T-helper 17 cell (primary cell): ENCODE measurements at places on chromosomes 7 and 10. TPM values are rescaled to one million over a fixed set of nuclear protein-coding genes. Genes with fewer than 3 reads are reported as not detected.

DNA sequence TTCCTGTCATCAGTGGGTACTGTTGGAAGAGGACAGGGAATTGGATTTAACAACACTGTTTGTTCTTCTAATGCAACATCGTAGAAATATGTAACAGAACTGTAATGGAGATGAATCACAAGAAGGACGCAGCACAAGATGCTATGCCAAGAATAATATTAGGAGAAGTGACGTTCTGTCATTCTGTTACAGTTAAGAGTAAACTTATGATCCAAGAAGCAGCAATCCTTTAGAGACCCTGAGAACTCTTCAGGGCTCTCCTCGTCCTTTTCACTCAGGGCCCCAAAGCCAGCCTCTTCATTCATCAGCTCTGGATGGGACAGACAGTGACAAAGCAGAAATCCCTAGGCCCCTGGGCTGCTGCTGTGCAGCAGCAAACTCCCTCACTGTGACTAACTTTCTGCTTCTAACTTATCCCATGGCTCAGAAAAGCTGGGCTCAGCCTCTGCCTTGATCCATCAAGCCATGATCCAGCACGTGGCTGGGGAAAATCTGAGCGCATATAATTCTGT, 8.7 kb upstream of the IL6 start:
- H3K27ac ChIP-seq, result no peak overlapping the region
- no peak overlapping the region for H3K4me3 ChIP-seq
- no peak for DNase-seq
- peaks cover 25% of the 10 kb centered on the region for H3K27me3 ChIP-seq

DNA sequence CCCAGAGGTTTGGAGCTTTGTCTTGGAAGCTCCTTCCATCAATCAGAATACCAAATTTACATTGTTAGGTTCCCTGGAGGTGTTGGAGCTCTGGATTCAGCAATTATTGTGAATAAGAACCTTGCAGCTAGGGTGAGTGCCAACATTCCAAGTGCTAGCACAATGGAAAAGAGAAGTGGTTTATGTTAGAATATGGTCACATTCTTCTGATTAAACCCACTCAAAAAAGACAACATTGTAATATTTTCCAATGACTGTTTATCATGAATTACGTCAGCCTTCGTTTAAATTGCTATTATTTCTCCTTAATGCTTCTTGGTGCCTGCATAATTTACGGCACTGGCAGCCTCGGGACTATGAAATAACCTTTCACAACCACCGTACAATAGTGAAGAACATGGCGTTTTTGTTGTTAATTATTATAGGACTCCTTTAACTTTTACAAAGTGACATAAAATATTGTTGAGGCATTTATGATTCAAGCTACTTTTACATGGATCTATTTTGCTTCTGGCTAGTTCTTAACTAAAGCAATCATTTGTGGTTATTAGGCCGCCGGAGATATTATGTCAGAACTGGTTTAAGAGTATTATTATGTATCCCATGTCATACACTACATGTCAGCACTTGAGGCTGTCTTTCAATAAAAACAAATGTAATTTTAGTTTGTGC, 117.7 kb downstream of the ARID5B start:
- H3K4me3 ChIP-seq, result no peak overlapping the region
- no peaks in the 10 kb centered on the region for H3K27me3 ChIP-seq
- peak overlapping the region; percentile 72 for H3K27ac ChIP-seq
- H3K36me3 ChIP-seq, result no peaks in the 10 kb centered on the region
- peaks cover 23% of the 10 kb centered on the region for H3K4me1 ChIP-seq
- no peak for DNase-seq

- peak overlapping the region; percentile 87 for H3K27ac ChIP-seq
- DNase-seq, result no peak
- peak overlapping the region; percentile 1 for H3K4me3 ChIP-seq
- no peaks in the 10 kb centered on the region for H3K27me3 ChIP-seq
- H3K4me1 ChIP-seq, result peaks cover 24% of the 10 kb centered on the region
These were observed 30.0 kb upstream of the SRGN start for GRCh38 chr10:69057951-69058297.

DNA sequence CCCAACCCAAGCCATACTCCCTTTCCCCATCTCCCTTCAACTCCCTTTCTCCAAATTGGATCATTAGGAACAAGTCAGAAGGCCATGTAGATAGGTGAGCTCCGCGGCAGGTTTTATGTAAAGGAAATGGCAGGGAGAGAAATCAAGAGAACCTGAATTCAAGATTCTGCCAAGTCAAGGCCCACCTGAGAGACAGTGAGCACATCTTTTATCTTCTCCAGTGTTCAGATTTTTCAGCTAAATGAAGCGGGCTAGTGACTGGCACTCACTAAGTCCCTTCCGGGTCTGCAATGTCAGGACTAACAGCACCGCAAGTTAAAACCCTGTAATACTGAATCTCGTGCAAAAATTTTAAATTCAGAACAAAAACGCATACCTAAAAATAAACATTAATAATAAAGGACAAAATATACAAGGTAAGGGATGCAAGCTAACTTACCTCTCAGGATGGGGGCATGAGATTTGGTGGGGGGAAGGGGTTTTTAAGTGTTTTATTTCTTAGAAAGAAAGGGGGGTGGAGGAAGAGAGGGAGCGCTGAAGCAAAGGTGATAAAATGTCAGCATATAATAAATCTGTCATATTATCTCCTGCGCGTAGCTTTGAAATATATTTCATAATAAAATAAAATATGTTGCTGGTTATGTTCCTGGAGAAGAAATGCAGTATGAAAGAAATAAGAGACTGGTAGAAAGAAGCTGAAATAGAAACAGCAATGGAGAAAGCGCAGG, 17.6 kb downstream of the TCAF1 start:
- no peak for DNase-seq
- peaks cover 18% of the 10 kb centered on the region for H3K4me1 ChIP-seq
- no peak overlapping the region for H3K27ac ChIP-seq
- no peak overlapping the region for H3K4me3 ChIP-seq
- peaks cover 5% of the 10 kb centered on the region for H3K36me3 ChIP-seq

DNA sequence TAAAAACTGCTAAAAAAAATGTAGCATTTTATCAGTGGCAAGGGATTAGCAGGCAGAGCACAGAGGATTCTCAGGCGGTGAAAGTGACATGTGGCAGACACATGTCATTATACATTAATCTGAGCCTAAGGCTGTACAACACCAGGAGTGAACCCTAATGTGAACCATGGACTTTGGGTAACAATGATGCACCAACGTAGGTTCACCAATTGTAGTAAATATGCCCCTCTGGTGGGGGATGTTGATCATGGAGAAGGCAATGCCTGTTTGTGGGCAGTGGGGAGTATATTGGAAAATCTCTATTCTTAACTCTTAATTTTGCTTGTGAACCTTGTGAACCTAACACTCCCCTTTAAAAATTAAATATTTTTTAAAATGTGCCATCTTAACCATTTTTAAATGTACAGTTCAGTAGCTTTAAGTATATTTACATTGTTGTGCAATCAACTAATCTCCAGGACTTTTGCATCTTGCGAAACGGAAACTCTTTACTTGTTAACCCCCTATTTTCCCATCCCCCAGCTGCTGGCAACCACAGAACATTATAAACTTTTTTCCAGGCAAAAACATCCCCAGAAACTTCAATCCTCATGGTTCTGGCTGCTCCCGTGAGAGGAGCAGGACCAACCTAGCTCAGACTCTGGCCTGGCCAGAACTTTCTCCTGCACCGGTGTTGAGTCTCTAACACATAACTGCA, 29.9 kb downstream of the LRRC20 start:
- DNase-seq, result no peak
- H3K27ac ChIP-seq, result no peak overlapping the region
- H3K27me3 ChIP-seq, result peaks cover 13% of the 10 kb centered on the region

GRCh38 chr10:60536529-60537114, 146.9 kb upstream of the ANK3 start:
- H3K36me3 ChIP-seq, result no peaks in the 10 kb centered on the region
- no peak overlapping the region for H3K4me3 ChIP-seq
- H3K4me1 ChIP-seq, result peaks cover 13% of the 10 kb centered on the region
- H3K27me3 ChIP-seq, result no peaks in the 10 kb centered on the region

DNA sequence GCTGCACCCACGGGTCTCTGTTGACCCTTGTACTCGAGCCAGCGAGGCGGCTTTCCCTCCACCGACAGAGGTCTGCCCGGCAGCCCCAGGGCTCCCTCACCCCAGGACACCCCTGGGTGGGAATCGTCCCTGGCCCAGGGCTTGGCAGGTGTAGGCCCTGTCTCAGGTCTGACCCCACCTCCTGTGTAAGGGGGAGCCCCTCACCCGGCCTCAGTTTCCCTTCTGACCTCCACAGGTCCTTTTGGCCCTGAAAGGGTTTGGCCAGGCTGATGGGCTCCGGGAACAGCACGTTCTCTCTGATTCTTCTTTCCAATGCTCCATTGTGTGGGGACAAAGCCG, 25.0 kb upstream of the ELFN1 start:
- H3K27ac ChIP-seq, result no peak overlapping the region
- DNase-seq, result no peak
- H3K27me3 ChIP-seq, result peaks cover 42% of the 10 kb centered on the region
- peaks cover 2% of the 10 kb centered on the region for H3K36me3 ChIP-seq
- H3K4me1 ChIP-seq, result peaks cover 2% of the 10 kb centered on the region

- H3K4me3 ChIP-seq, result no peak overlapping the region
- peaks cover 8% of the 10 kb centered on the region for H3K36me3 ChIP-seq
- peaks cover 65% of the 10 kb centered on the region for H3K4me1 ChIP-seq
These were observed 17.4 kb upstream of the SPOCK2 start for GRCh38 chr10:72105710-72106109.

Gene NODAL
- total RNA-seq, result not detected

Gene GFRA1
- total RNA-seq, result not detected

Gene OR2A5
- total RNA-seq, result not detected
